ENCODE measurements at places on chromosomes 1 and 21.

DNA sequence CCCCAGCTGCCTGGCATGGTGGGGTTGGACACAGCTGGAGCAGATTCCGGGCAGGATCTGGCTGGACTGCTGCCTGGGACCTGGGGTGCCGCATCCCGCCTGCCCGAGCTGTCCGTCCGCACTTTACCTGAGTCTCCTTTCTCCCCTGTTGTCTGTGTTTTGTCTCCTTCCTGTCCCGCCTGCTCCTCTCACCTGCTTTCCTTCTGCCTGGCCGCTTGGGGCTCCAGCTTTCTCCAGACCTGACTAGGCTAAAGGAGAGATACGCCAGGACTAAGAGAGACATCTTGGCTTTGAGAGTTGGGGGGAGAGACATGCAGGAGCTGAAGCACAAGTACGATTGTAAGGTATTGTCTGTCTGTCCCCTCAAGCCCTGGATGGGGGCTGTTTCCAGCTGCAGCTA lies 73.3 kb downstream of the ARHGEF10L start:
- no peak for DNase-seq

- DNase-seq, result no peak
Observed at GRCh38 chr1:193325042-193325441, 138.6 kb upstream of the B3GALT2 start.

DNA sequence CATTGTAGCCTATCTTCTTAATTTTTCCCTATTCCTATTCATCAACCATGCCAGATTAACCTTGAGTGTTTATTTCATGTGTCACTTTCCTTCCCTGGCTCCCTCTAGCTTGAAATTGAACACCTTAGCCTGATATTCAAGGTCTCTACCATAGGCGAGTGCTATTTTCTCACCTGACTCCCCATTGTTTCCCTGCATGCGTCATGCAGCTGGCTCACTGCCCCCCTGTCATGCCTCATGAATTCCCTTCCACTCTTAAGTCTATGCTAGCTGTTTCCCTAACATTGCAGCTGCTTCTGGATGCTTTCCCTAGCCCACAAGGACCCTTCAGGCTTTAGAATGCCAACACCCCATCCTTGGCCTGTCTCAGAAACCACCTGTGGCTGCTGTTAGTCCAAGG lies 56.7 kb upstream of the CD1D start:
- no peak for DNase-seq

GRCh38 chr1:59367301-59368007 lies 70.6 kb downstream of the FGGY start:
- DNase-seq, result peak; percentile 93

GRCh38 chr21:31913182-31913608 lies 40.4 kb downstream of the HUNK start:
- DNase-seq, result no peak

DNA sequence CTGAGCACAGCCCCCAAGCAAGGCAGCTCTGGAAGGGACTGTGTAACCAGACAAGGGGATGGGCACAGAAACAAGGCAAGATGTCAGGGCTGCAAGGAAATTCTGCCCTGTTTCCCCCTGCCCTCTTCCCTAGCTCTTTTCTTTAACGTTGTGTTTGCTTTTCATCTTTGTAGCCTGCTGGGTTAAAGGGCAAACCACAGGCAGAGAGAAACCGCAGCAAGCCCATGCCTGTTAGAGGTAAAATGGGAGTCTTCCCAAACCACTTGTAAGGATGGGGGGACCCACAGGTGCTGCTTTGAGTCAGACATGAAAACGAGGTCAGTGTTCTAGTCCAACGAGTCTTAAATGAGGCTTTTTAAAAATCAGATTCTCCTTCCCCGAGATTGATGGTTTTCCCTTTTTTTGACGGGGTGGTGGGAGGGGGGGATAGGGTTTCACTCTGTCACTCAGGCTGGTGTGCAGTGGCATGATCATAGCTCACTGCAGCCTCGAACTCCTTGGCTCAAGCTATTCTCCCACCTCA lies 13.3 kb downstream of the TGFBR3 start:
- peak; percentile 22 for DNase-seq

- peak; percentile 72 for DNase-seq
Observed at GRCh38 chr1:168488138-168488537, 55.7 kb downstream of the XCL2 start.

GRCh38 chr21:44485254-44485793 lies 30.0 kb downstream of the LRRC3 start:
- DNase-seq, result no peak

GRCh38 chr1:206469933-206470691 lies at the start of gene IKBKE:
TSS of gene IKBKE (plus strand) at chr1:206470476. CDS start at chr1:206473228, 2,752 bp downstream.
- peak; percentile 85 for DNase-seq

GRCh38 chr21:26528882-26529281 lies 44.2 kb downstream of the CYYR1 start:
- no peak for DNase-seq

DNA sequence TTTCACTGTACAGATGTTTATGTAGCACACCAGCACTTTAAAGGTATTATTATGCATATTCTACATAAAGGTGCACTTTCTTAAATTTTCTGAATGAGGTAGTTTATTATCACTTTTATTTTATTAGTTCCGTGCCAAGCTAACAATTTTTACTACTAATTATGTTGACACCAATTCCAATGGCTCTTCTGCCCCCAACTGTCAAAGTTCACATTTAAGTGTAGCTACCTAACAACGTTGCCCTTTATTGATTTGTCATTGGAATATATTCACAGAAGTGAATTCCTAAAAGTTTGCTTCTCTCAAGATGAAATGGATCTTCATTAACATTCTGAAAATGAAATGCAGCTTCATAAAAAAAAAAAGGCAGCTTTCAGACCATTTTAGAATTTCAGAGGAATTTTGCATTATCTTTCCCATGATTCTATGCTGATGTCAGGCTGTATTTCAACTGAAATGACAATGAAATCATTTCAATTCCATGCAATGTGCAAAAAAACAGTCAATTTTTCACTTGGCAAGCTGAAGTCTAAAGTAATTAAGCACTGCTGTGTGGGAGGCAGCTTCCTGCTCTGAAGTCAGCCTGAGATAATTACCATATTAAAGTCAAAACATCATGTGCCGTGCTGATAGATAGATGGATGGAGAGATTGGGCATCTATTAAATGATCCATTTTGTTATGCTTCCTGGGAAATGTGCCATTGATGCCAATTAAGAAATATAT lies 229.2 kb downstream of the TTLL7 start:
- no peak for DNase-seq

DNA sequence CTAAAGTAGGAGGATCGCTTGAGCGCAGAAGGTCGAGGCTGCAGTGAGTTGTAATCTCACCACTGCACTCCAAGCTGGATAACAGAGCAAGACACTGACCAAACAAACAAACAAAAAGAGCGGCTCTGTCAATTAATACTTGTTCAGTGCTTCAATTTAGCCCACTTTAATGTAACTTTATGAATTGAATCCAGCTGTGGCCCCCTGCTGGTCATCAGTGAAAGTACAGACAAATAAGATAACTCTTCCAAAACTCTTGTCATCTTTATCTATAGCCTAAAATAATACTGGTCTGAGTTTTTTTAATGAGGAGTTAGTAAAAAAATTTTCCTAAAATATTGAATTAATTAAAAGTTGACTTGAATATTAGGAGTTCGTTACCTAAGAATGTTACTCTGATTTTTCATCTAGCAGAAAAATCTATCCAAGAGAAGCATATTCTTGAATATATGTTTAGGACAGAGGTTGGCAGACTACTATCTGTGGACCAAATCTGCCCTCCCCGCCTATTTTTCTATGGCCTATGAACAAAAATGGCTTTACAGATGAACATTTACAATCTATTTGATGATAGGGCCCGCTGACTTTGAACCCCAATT lies 26.1 kb downstream of the ATP5PF start:
- peak; percentile 53 for DNase-seq

DNA sequence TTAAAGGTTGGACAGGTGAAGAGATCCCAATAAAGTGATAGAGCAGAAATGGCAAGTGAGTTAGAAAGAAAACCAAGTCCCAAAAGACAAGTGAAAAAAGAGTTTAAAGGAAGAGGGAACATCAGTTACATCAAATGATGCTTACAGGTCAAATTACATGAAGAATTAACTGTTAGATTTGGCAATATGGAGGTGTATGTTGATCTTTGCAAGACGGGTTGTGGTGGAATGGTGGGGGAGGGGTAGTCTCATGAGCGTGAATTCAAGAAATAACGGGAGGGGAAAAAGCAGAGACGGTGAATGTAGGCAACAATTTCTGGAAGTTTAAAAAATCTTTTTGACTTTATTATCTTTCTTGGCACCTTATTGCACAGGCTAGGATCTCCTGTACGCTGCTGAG lies 76.6 kb downstream of the NTPCR start:
- DNase-seq, result no peak

- peak; percentile 45 for DNase-seq
Observed at GRCh38 chr1:155174324-155175280, 953 bp downstream of the TRIM46 start.

DNA sequence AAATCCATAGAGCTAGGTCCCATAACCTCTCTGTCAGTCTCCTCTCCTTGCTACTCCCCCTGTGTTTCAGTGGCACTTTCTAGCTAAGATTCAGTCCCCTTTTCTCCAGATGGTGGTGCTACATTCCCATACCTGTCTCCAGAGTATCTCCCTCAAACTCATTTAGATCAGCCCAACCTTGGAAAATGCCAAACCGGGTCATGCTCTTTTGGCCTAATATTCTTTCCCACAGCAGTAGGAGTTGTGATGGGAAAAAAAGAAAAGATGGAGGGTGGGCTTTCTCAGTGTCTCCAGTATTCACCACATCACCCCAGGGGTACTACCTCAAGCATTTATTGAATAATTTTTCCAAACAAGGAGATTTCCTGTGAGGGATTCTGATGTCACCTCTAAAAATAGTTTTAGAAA lies 3.2 kb upstream of the RXFP4 start:
- peak; percentile 72 for DNase-seq

GRCh38 chr1:38929476-38929875 lies 12.2 kb downstream of the RHBDL2 start:
- no peak for DNase-seq

- peak; percentile 61 for DNase-seq
Observed at GRCh38 chr1:154863315-154864174, 6.5 kb downstream of the KCNN3 start.

GRCh38 chr1:185573677-185574076 lies 160.5 kb upstream of the HMCN1 start:
- DNase-seq, result no peak

DNA sequence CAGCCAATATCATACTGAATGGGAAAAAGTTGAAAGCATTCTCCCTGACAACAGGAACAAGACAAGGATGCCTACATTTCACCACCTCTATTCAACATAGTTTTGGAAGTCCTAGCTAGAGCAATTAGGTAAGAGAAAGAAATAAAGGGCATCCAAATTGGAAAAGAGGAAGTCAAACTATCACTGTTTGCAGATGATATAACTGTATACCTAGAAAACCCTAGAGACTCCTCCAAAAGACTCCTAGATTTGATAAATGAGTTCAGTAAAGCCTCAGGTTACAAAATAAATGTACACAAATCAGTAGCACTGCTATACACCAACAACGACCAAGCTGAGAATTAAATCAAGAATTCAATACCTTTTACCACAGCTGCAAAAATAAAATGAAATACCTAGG lies 171.3 kb upstream of the HP1BP3 start:
- DNase-seq, result no peak

DNA sequence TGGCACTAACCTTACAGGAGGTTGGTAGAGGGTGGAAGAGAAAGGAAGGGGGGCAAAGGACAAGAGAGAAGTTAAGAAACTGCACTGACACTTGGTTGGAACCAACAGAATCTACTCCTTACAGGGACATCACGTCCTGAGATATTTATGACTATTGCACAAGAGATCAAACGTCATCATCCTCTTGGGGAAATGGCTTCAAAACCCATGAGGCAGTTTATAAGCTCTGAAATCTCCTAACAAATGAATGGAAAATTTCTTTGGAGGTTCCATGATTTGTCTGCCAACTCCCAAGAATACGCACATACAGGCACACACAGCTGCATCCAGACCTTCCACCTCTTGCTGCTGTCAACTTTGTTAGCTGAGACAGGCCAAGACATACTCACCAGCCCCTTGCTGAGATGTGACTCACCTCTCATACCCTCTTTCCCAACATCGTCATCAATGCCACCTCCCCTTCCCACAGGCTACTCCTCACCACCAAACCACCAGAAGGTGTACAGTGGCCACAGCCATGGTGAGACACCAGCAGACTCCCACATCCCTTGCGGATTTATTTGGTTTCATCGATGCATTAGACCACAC lies 135.5 kb downstream of the SETD4 start:
- peak; percentile 72 for DNase-seq

DNA sequence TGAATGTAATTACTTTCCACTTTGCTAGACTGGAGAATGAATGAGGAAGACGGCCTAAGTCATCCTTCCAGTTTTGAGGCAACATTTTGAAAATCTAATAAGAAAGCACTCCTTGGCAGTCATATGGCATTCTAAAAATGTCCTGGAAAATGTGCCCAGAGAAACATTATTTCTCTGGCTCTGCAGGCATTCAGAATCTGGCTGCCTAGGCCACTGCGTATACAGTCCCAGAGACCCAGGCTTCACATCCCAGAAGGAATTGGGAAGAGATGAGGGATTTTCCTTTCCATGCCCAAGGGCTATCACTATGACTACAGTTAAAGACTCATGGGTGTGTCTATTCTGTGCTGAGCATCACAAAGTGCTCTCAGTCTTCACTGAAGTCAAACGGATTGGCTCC lies 92.9 kb downstream of the BEND5 start:
- no peak for DNase-seq

- peak; percentile 88 for DNase-seq
Observed at GRCh38 chr1:180117764-180118116, 36.9 kb upstream of the QSOX1 start.

DNA sequence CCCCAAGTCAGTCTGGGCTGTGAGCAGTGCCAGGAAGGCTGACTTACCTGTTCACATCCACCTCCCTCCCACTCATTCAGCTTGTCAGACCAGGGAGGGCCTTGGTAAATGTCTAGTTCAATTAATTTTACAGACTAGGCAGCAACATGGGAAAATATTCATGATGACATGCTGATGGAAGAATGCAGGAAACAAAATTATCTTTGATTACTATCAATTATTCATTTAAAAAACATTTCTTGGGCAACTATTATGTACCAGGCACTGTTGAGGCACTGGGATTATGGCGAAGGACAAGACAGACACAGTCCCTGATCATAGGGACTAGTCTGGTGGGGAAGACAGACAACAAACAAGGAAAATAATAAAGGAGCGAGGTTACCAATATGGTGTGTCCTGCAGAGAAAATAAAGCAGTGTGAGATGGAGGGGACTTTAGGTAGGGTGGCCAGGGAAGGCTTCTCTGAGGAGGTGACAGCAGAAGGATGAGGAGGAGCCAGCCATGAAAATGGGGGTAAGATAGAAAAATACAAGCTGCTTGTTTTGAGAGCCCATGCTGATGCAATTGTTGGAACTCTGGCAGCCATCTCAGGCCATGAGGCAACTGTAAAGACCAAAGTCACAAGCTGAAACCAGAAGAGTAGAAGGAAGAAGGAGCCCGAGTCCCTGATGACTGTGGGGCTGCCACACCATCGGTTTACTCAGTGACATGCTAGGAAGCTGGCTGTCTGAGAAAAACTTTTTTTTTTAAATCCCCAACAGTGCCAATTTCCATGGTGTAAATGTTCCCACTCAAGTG lies 14.0 kb downstream of the TRIM62 start:
- DNase-seq, result no peak
